NCI-H460 (cell line): ENCODE measurements at places on chromosomes 5 and 9. TPM values are rescaled to one million over a fixed set of nuclear protein-coding genes. Genes with fewer than 3 reads are reported as not detected.

DNA sequence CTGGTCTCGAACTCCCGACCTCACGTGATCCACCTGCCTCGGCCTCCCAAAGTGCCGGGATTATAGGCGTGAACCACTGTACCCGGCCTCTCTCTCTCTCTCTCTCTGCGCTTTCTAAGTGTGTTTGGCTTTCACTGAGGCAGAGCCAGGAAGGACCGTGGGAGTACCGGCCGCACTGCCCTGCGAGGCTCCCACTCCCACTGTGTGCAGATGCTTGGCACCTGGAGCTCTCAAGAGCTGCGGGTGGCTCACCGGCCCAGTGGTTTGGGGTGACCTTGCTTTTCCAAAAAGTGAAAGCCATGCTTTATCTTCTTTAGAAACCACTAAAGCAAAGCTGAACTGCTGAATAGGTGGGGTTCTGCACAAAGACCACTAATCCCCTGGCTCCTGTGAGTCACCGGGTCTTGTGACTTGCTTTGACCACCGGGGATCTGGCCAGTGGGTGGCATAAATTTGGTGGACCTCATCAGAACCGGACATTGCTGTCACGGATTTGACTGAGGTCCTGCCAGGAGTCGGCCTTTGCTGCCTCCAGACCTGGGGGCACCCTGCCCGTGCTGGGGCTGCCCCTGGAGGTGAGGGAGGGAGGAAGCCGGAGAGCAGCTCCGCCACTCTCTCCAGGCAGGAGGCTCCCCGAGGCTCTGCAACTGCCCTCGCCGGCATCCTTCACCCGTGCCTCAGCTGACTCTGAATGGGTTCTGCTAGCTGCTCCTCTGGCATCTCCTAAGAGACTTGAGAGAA, 228.9 kb downstream of the FANCC start:
- no peak for DNase-seq

GRCh38 chr5:131160134-131160533, 4.9 kb downstream of the HINT1 start:
- no peak for DNase-seq

FOXD4 gene
- total RNA-seq, result 0.14 and 0.30 TPM in 2 replicates

LHX2 gene
- 4.6 and 5.5 TPM in 2 replicates for total RNA-seq

DNA sequence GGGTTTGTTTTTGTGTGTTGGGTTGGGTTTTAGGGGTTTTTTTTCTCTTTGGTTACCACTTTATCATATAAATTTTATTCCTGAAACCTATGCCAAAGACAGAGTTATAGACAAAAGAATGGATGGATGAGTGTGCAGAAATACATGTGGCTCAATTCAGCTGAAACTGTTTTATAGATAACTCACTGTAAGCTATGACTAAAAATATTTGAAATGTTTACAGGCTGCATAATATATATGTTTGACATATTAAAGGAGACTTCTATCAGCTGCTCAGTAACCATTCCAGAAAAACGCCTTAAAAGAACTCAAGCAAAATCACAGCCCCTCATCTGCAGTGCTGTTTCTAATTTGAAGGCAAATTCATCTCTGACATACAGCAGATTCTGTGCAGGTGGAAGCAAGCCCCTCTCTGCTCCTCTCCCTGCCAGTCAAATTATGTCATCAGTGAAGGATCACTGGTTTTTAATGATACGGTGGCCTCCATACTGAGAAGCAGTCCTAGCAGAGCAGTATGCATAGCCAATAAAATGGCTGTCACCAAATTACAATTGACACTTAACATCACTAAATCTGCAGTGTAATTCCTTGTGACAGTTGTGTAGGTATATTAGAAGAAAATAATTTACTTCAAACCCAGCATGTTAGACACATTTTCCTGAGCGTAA, 301.6 kb downstream of the NR2F1-AS1 start:
- no peak for DNase-seq

WNT8A gene
- not detected in 2 replicates for total RNA-seq

- DNase-seq, result no peak
These were observed 22.3 kb upstream of the DPYSL3 start for GRCh38 chr5:147532156-147532555.

DNA sequence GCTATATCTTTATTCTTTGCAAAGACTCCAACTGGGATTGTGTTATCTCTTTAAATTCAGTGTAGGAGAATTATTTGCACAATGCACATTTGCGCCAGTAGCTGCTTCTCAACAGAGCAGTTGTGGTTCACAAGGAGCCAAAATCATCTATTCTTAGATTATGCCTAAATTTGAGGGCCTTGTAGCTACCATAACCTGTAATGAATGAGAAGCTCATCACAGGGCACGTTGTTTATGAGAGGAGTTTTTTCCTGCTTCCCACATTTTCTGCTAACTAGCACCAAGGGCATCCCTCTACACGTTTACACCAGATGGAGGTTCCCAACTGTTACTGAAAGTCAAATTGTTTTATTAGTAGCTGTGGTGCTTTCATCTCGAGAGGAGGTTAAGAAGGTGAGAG, 322.4 kb downstream of the TMEM161B start:
- no peak for DNase-seq

- no peak for DNase-seq
These were observed 46.8 kb upstream of the SLIT3 start for GRCh38 chr5:169347786-169348185.

- no peak for DNase-seq
These were observed 289.1 kb upstream of the EDIL3 start for GRCh38 chr5:84673785-84674184.

DNA sequence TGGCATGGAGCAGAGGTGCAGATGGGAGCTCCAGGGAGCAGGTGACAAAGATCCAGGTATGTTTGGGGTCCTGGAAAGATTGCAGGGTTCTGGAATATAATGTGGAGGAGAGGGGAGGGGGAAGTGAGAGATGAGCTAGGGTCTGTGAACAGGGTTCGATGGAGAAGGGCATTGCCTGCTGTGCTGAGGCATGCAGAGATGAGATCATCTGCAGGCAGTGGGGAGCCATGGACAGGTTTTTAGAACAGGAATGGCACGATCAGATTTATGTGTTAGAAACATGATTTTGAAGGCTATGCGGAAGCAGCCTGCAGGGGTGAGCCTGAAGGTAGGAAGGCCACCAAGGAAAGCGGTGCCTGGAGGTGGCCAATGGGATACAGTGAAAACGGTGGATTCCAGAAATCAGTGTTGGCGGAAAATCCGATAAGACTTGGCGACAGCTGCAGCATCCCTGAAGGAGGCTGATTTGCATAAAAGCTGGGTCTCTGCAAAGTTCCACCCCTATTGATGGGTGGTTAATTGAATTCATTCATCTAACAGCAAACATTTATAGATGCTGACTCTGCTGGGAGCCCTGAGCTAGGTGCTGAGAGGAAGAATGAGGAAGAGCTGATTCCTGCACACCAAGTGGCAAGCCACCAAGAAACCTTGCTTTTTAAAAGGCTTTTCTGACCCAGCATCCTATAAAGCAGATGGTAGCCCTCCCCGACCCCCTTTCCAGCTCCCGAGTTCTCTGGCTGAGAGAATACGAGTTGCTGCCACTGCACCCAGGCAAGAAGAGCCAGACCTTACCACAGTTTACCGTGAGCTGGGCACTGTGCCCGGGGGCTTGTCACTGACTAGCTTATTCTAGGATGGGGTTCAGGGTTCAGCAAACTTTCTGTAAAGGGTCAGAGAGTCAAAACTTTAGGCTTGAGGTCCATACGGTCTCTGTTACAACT, 139.2 kb upstream of the SMIM23 start:
- no peak for DNase-seq

TAL2 gene
- total RNA-seq, result not detected in 2 replicates

C5orf52 gene
- total RNA-seq, result not detected in 2 replicates

DNA sequence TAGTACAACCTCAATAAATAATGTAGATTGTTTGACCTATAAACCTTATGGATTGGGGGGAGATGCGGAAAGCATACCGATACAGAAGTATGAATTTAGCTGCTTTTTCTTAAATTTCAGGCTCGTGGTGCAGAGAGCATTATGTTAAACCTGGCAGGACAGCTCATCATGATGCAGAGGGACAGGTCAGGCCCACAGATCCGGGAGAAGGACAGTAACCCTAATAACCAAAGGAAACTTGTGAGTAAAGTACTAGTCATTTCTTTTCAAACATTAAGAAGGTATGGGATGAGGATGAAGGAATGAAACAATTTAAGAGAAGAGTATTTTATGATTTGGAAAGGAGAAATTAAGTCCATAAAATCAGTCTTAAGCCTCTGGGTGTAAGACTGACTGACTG, 70.5 kb downstream of the ERMP1 start:
- no peak for DNase-seq

GRCh38 chr5:25060575-25060974, 415.8 kb upstream of the CDH10 start:
- DNase-seq, result no peak

DNA sequence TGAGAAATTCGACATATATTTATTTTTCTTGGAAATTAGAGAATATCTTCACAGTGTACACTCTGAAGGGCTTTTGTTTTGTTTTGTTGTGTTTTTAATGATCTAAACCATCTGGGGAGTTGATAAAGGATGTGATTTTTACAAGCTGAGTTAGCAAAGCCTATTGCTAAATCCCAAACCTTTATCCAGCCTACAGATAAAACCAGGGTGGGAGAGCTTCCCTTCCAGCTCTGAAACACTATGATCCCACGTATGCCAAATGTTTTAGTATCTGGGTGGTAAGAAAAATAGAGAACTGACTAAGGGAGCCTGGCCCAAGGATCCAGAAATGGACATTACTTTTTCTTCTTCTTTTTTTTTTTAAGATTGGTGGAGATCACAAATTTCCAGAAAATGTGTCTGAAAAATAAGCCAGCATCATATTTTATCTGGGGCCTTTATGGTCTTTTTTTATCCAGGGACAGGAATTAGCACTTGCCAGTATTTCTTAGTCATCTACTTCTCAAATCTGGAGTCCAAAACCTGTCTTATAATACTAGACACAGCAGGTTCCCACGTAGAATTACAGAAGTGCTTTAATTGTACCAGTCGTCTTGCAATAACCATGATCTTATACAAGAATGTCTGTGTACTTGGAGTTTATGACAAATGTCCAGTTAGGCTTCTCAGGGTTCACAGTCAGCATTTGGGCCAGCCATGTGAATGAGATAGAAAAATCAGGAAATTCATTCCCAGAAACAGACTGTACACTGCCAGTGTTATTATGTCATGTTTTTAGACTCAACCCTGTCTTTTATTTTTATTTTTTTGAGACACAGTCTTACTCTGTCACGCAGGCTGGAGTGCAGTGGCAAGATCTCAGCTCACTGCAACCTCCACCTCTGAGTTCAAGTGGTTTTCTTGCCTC, 290.8 kb upstream of the MPDZ start:
- DNase-seq, result no peak

DNA sequence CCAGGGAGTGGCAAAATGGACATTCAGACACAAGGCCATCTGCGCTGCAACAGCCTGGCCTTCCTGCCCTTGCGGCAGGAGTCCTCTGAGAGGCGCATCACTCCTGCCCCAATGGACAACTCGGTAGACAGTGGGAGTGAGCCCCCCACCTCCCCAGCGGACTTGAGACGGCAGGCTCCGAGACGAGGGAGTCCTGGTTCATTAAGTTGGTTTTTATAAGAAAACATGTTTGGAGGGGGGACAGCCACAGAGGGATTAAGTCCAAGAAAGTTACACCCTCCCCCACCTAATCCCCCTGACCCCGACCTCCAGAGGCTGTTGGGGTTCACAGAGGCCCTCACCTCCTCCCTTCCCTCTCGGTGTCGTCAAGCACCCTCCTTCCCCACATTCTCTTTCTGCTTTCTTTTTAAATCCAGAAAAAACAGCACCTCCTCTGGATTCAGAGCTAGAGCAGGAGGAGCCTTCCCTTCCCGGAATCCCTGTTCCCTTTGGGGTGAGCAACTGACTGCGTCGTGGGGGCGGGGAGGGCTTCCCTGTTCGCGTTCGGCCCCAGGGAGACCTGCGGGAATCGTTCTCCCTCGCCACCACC, 1.8 kb upstream of the EGR1 start:
- no peak for DNase-seq

- DNase-seq, result no peak
These were observed 54.2 kb downstream of the WHRN start for GRCh38 chr9:114450833-114451706.

- DNase-seq, result no peak
These were observed 23.7 kb downstream of the BARHL1 start for GRCh38 chr9:132606066-132606465.

GRCh38 chr9:124505006-124505900, 1.9 kb downstream of the NR5A1 start:
- DNase-seq, result no peak

- no peak for DNase-seq
These were observed 304.2 kb downstream of the ENC1 start for GRCh38 chr5:74336297-74336696.

DNA sequence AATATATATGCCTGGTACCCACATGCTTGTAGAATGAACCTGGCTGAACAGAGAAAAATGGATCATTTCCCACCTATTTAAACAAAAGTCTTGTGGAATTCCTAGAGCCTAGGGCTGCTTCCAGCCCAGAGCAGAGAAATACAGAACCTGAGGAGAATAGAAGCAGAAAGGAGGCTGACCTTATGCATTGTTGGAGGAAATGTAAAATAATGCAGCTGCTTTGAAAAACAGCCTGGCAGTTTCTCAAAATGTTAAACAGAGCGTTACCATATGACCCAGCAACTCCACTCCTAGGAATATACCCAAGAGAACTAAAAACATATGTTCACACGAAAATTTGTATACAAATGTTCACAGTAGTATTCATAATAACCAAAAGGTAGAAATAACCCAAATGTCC, 15.1 kb downstream of the MAPKAP1 start:
- DNase-seq, result no peak

DNA sequence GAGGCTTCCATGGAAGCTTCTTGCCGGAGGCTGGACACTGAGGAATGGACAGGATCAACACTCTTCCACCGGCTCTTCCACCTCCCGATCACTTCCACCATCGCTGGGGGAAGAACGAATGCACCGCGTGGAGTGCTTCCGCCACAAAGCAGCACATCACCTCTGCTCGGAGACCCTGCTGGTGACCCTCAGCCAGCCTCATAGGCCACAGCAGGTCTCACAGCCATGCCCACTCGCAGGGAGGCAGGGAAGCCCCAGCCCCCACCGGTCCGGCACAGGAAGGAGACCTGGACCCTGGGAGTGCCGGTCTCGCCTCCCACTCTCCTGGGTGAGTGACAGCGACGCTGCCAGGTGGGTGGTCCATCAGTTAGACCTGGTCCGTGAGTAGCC, 4.7 kb downstream of the MRPL36 start:
- no peak for DNase-seq

- peak; percentile 72 for DNase-seq
These were observed 525.6 kb downstream of the PDE4D start for GRCh38 chr5:59367791-59368394.
